ENCODE measurements at places on chromosomes 2 and 18.

GRCh38 chr2:163266772-163267171 lies 428.2 kb upstream of the KCNH7 start:
- DNase-seq, result no peak

DNA sequence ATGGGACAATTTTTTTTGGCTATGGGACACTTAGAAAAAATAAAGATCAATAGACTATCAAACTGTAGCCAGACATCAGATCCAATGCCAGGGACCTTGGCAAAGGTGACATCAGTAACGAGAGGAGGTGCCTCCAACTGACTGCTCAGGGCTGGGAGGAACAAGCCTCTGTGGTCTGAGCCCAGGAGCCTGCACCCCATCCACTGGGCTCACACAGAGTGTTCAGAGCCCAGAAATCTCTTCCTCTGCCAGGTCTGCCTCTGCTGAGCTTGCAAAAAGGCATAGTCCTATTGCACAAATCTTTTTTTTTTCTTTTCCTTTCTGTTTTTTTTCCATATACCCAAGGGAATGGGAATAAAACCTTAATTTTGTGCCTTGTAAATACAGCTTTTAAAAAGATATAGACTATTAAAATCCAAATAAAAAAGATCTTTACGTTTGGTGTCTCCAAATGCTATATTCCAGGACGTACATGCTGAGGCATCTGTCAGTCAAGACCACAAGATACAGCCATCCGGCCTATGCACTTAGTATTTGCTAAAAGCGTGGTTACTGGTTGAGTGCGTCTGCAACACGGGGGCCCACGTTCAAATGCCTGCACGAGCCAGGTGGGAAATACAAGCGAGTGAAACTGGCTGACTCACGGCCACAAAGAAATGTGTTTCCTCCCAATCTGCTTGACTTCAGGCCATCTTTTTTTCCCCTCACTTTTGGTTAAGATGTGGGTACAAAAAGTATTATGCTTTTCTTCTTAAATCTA lies 7.8 kb upstream of the ARHGAP25 start:
- peak; percentile 58 for DNase-seq

GRCh38 chr2:238703053-238703415 lies 144.9 kb upstream of the TWIST2 start:
- no peak for DNase-seq

GRCh38 chr18:6782861-6783260 lies 53.3 kb downstream of the ARHGAP28 start:
- DNase-seq, result no peak

GRCh38 chr2:226220511-226220910 lies 579.1 kb downstream of the IRS1 start:
- DNase-seq, result no peak

GRCh38 chr2:144470816-144471215 lies 49.1 kb downstream of the ZEB2 start:
- DNase-seq, result no peak

- DNase-seq, result no peak
These were observed at the start of gene NGEF for GRCh38 chr2:233013027-233013461. TSS of gene NGEF (minus strand) at chr2:233013256. CDS start at chr2:232974890, 38,366 bp downstream.

- DNase-seq, result no peak
These were observed 825.8 kb upstream of the FANCL start for GRCh38 chr2:59066787-59067399.

- DNase-seq, result no peak
These were observed 251.8 kb downstream of the LPIN1 start for GRCh38 chr2:11998218-11998617.

DNA sequence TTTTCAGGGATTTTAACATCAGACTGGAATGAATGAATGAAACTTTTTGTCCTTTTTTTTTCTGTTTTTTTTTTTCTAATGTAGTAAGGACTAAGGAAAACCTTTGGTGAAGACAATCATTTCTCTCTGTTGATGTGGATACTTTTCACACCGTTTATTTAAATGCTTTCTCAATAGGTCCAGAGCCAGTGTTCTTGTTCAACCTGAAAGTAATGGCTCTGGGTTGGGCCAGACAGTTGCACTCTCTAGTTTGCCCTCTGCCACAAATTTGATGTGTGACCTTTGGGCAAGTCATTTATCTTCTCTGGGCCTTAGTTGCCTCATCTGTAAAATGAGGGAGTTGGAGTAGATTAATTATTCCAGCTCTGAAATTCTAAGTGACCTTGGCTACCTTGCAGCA lies 53.4 kb downstream of the SMAD4 start:
- no peak for DNase-seq

DNA sequence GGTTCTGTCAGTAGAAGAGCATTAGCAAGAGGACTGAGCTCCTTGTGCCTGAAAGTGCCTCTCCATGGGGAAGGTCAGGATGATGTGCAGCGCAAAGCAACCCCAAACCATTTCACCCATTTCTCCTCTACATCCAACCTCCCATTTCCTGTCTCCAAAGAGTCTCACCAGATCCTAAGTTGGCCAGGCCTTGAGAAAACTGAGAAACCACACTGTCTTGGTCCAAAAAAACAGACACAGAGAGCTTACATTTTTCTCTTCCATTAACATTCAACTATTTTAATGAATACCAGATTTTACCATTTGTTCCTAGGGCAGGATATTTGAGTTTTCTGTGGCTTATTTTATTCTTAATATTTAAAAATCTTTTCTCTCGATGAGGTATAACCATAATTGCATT lies 195.0 kb downstream of the EPHA4 start:
- DNase-seq, result no peak

GRCh38 chr2:232138441-232138840 lies 176.9 kb downstream of the DIS3L2 start:
- no peak for DNase-seq

GRCh38 chr2:11698009-11698922 lies 28.3 kb upstream of the NTSR2 start:
- DNase-seq, result no peak

DNA sequence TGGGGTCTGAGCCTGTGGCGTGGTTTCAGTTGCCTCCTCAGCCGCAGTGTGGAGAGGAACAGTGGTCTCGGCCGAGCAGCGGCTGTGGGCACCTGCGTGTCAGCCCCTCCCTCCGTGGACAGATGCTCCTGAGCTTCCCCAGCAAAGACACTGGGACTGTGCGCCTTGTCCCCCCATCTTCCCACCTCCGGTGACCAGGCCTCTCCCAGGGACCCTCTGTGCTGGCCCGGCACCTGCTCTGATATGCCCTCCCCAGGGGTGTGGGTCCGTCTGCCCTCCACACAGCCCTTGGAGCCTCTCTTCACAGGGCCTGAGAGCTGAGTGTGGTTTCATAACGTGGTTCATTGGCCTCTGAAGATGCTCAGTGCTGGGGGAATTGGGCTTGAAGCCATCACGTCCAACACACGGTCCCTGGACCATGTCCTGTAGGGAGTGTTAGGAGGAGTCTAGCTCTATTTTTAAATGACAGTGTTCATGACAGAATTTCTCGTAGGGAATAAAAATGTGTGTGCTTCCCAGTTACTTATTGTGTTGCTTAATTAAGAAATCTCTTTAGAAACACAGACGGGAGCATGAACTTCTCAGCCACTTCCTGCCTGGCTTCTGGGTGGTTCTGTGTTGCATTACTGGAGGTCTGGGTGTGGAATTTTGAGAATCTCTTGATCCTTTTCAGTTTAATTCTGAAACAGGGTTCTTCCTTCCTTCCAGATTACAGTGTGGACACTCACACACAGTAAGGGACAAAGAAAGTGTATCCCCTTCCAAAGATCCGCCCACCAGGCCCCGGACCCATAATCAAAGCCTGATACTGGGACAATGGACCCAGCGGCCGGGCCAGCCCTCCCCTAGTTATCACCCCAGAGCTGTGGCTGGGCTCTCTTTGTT lies 110.7 kb downstream of the NFATC1 start:
- no peak for DNase-seq

DNA sequence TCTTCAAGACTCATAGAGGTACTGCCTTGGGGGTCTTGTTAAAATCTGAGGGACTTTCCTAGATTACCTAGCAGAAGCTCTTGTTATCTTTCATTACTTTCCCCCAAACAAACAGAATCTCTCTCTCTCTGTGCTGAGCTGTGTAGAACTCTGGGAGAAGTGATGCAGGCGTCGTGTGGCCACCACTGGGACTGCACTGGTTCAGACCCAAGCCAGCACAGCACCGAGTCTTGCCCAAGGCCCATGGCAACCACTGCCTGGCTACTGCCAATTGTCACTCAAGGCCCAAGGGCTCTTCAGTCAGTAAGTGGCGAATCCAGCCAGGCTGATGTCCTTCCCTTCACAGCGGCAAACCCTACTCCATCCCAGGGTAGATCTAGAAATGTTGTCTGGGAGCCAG lies 28.6 kb downstream of the PPP1R1C start:
- DNase-seq, result no peak

DNA sequence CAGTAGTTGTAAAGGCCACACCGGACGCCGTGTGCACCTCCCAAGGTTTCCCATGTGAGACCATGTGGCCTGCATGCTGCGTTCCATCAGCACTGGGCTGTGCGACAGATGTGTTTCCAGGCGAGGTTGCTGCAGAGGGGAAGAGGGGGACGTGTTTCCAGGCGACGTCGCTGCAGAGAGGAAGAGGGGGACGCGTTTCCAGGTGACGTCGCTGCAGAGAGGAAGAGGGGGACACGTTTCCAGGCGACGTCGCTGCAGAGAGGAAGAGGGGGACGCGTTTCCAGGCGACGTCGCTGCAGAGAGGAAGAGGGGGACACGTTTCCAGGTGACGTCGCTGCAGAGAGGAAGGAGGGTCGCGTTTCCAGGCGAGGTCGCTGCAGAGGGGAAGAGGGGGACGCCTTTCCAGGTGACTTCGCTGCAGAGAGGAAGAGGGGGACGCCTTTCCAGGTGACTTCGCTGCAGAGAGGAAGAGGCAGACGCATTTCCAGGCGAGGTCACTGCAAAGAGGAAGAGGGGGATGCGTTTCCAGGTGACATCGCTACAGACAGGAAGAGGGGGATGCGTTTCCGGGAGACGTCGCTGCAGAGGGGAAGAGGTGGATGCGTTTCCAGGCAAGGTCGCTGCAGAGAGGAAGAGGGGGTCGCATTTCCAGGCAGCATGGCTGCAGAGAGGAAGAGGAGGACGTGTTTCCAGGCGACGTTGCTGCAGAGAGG lies 24.5 kb downstream of the NFATC1 start:
- no peak for DNase-seq

DNA sequence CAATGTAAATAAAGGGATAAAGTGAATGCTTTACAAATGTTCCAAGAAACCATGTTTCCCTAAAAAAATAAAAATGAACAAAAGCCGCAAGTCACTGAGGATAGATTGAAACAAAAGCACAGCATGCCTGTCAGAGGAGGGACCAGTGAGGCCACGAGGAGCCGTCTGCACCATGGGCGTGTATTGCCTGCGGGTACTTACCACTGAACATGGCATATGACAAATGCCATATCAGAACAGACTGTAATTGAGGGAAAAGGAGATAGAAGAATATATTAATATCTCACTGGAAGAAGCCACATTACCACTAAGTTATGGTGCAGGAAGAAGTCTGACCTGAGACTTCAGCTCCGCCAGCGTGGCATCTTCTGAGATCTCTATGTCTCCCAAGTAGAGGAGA lies 75.8 kb downstream of the USP40 start:
- DNase-seq, result no peak

DNA sequence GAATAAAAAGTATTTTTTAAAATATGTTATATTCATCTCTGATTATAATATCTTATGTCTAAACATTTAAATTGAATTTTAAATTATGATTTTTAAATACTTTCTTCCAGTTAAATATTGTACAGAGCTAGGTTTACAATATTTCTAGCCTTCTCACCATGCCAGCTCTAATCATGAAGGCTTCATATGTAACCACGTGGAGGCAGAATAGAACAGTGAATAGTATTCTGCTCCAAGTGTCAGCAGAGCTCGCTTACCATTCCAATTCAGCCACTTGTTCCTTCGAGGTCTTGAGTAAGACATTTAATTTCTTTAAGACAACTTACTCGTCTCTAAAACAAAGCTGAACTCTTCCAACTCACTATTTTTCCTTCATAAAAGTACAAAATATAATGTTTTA lies 871.8 kb downstream of the SUCLG1 start:
- DNase-seq, result no peak

GRCh38 chr18:76274468-76275289 lies 220.4 kb downstream of the ZNF516 start:
- DNase-seq, result no peak

Measured in stimulated activated CD4-positive, alpha-beta T cell treated with anti-CD3 and anti-CD28 coated beads, TNF-alpha, amount 100 ng/mL, for 24 hours (primary cell).